Urinary bladder (tissue), 4 donors: ENCODE measurements at places on chromosomes 3 and 15. TPM values are rescaled to one million over a fixed set of nuclear protein-coding genes. Genes with fewer than 3 reads are reported as not detected.

- peak; percentile 88 for DNase-seq
Observed at GRCh38 chr3:153160451-153161137, 1.4 kb upstream of the RAP2B start.

- DNase-seq = no peak
Observed at GRCh38 chr3:17831366-17831765, 88.9 kb upstream of the TBC1D5 start.

- no peak for DNase-seq
Observed at GRCh38 chr3:49022688-49023171, 809 bp downstream of the NDUFAF3 start.

The PP2D1 gene
- polyA plus RNA-seq = not detected

GRCh38 chr15:95884276-95884675, 446.2 kb upstream of the NR2F2 start:
- DNase-seq = no peak

GRCh38 chr15:55124616-55125015, 72.1 kb downstream of the RSL24D1 start:
- no peak for DNase-seq

The STAC gene
- 1.5 TPM for polyA plus RNA-seq

DNA sequence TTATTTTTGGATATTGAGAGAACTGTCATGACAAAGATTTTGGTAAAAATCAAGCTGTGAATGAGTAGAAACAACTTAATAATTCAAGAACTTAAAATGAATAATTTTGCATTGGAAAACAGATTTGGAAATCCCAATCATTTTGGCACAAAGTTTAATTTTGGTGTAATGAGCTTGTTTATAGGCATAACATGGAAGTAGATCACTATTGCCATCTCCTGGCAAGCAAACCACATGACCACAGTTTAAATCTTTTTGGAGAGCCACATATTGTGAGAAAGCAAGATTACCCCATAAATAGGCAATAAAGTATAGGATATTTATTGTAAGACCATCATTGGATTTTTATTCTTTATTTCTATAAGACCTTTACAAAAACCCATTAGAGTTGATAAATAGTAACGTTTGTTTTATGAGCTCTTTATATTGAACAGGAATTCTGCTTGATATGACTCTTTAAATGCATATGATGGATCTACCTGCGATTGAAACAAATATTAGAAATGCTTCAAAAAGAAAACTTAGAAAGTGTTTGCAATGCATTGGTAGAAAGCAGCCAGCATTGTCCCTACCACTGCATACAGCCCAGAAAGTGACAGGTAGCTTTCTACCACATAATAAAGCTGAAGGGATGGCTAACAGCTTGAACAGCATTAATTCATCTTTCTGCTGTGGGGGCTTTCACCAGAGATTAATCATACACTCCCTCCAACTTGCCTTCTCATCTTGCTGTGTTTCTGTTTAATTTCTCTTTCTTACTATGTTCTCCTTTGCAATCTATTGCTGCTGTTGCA, 766.8 kb downstream of the TBL1XR1 start:
- DNase-seq = no peak

The CFAP20DC gene
- 0.39 TPM for polyA plus RNA-seq

DNA sequence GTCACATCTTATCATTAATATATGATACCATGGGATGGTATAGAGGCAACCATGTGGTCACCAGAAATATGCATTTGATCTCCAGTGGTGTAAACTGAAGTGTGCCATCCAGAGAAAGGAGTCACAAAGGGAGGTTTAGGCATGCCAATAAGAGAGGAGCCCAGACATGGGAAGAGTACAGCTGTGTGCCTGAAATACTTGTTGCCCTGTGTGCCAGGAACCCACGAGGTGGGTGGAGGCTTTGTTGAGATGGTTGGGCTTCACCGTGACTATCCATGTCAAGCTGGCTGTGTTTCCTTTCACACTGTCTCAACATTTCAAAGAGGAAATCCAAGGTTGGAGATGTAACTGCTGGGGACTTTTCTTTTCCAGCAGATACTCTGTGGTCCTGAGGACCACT, 43.5 kb downstream of the CACNA2D3 start:
- no peak for DNase-seq

DNA sequence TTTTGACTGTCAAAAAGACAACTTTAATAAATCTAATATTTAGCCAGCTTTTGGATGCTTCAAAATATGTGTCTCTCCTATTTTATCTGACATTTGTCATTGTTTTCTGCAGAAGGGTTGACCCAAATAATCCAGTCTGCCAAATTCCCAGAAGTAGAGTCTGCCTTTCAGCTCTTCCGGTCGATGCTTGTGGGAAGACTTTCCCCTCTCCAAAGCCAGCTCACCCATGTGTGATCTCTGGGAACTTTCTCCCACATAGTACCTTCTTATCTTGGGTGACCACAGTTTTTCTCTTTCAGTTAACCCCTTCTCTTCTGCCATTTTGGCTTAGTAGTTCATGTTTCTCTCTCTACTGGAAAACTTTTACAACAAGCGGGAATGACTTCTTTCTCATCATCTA, 94.1 kb downstream of the ASB7 start:
- DNase-seq = no peak

The SLC28A2 gene
- not detected for polyA plus RNA-seq

DNA sequence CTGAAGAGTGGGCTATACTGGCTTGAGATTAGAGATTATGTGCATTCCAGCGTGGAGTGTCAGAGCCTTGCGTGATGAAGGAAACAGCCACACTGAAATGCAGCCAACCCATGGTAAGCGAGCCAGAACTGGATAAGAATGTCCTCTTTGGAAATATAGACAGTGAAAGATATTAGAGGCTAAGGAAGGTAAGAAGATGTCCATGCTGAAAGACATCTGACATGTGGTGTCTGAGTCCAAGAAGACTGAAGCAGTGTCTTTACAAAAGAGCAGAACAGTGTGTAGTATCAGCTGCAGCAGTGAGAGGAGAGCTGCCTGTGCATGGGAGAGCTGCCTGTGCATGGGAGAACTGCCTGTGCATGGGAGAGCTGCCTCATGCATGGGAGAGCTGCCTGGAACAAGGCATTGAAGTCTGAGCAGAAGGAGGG, 672.2 kb downstream of the DIPK2A start:
- no peak for DNase-seq

DNA sequence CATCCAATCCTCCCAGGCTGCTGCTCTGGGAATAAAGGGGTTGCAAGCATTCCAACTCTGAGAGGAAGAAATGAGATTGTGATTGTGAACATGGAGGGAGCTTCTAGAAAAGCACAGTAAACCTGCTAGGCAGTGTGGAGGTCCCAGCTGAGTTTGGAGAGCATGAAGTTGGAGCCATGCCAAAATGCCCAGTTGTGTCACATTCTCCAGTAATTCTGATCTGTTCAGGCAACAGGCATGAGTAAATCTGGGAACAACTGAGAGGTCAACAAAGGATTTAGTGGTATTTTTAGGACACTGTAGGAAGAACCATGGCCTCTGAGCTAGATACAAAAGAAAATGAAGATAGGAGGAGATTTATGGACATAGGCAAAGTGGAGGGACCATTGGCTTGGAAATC, 74.7 kb downstream of the CYP19A1 start:
- no peak for DNase-seq

- no peak for DNase-seq
Observed at GRCh38 chr15:84108728-84109127, 126.8 kb upstream of the GOLGA6L4 start.

The ALDH1A3 gene
- polyA plus RNA-seq = 13.7 TPM

- DNase-seq = no peak
Observed at GRCh38 chr3:65922441-65922840, 116.3 kb downstream of the MAGI1 start.

DNA sequence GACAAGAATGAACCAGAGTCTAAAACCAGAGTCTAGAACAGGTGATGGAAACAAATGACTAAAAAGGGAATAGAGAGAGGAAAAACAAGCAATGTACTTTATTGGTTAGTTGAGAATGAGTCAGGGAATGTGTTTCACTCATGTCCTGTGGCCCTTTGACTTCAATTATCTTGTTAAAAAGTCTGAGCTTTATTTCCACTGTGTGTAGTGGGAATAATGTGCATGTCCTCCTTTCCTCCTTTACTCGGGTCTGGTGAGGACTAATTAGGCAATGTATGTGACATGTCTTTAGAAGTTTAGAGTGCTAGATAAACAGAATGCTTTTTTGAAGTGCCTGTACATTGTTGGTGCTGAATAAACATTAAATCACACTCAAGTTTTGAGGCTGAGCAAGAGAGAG, 21.3 kb downstream of the LSAMP start:
- no peak for DNase-seq

DNA sequence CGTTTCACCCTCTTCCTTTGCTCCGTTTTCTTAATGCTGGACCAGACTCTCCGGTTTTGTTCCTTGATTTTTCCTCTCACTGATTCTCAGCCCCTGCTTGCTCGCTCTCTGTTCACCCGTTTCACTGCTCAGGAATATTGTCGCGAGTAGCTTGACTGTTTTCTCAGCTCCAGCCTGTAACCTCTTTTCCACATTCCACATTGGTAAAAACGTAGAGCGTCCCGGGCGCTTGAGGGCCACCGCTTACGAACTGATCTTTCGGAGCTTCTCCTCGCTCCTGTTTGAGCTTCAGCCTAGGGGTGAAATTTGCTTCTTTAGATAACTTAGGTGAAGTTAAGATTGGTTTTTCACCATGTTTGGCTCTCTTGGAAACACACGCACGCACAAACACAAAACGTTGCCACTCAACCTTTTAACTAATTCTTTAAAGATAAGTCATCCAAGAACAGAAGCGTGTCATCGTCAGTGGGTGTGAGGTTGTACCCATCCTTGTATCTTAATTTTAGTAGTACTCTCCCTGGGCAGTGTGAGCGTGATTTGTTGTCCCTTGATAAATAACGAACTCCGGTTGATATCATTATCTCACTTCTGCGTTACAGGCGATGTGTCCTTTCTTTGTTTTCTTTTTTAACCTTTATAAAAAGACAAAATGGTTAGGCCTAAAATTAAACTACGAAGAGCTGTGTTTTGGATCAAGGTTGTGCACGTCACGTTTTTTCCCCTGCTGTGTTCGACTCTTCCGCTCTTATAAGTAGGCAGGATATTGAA, 1.0 kb downstream of the PAK2 start:
- peak; percentile 35 for DNase-seq

The GUCA1C gene
- 0.28 TPM for polyA plus RNA-seq

The RPL14 gene
- polyA plus RNA-seq = 1,293 TPM

GRCh38 chr3:146881356-146881755, 276.2 kb upstream of the PLSCR5 start:
- no peak for DNase-seq

GRCh38 chr3:174483254-174483653, 375.9 kb upstream of the NAALADL2 start:
- no peak for DNase-seq

The LRRN1 gene
- polyA plus RNA-seq = 0.87 TPM

GRCh38 chr3:190883973-190884832, 21.7 kb upstream of the GMNC start:
- peak; percentile 26 for DNase-seq

The LTF gene
- 0.66 TPM for polyA plus RNA-seq

- DNase-seq = no peak
Observed at GRCh38 chr3:25040748-25041147, 387.3 kb upstream of the RARB start.

- DNase-seq = no peak
Observed at GRCh38 chr3:94146455-94146854, 83.6 kb downstream of the NSUN3 start.

GRCh38 chr15:57962887-57963286, 102.6 kb downstream of the ALDH1A2 start:
- DNase-seq = no peak

DNA sequence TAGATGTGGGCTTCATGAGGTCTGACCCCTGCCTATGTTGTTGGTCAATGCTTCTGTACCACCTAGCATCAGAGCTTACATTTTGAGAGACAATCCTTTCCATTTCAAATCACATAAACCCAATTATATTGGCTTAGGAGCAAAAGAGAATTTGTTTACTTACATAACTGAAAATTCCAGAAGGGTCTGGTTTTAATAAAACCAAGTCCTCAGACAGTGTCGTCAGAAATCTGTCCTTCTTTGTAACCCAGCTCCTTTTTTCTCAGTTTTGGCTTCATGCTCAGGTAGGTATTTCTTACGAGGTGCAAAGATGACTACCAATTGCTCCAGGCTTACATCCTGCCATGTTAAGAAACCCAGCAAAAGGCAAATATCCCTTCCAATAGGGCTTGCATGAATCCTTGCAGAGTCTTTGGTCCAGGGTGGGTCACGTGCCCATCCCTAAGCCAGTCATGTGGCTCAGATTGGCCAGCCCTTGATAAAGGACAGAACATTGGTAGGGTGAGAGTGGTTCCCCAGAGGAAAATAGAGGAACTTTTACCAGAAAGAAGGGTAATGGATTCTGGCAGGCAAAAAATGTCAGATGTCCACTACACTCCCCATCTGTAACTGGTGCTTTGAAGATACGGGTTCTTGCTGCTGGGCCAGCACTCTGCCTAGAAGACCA, 50.2 kb upstream of the VILL start:
- DNase-seq = no peak

- DNase-seq = no peak
Observed at GRCh38 chr15:68347392-68347791, 69.8 kb downstream of the FEM1B start.

- no peak for DNase-seq
Observed at GRCh38 chr15:40104865-40105516, 3.7 kb downstream of the BMF start.

DNA sequence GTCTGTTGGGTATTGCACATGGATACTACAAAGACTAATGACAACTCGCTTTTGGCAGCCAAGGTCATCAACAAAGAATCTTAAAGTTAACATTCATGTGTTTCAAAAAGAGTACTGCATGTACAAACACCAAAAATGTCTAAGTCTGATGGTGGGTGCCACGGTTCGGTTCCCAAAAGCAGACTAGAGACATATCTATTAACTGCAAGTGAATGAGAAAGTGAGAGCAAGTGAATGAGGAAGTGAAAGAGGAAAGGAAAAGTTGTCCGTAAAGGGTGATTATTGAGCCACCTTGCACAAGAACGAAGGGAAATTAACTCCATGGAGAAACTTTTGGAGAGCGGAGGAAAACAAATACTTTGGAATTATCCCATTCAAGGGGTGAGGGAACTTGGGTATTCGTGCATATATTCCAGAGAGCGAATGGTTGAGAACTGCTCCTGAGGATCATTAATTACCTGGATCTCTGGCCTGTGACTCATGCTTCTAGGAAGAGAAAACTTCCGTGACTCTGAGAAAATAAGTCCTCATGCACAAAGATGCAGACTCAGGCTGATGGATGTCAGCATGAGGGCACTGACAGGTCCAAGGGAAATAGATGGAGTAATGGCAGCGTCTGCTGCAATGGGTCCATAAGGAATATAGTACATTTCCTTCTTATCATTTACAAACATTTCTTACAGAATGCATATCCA, 336.5 kb upstream of the TGFBR2 start:
- DNase-seq = no peak

- peak; percentile 7 for DNase-seq
Observed at GRCh38 chr15:43440721-43441281, 52.2 kb downstream of the TP53BP1 start.

- no peak for DNase-seq
Observed at GRCh38 chr3:11913316-11913715, 66.6 kb upstream of the TAMM41 start.
